ENCODE measurements at places on chromosomes 5 and 9.

GRCh38 chr5:40045429-40045828 lies 620.6 kb upstream of the DAB2 start:
- no peak for DNase-seq

DNA sequence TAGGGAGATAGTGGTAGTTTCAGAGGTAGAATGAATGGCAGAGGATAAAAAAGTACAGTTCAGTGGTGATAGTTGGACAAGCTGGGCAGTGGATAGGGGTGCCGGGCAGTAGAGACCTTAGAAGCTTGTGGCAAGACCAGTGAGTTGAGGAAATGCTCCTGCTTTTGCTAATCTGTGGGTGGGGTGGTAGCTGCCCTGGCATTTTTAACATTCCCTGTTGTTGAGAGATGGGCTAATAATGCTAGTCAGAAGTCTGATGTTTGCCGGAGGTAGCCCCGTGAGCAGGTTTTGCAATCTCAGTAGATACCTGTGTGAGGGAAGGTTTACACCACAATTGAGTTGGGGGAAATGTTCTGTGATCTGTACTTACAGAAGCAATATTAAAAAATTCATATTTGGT lies 91.1 kb downstream of the TRIO start:
- DNase-seq = no peak

- DNase-seq = no peak
Measured at GRCh38 chr5:131514316-131515283, 120.4 kb downstream of the RAPGEF6 start.

- DNase-seq = no peak
Measured at GRCh38 chr5:135477613-135478066, 25.5 kb upstream of the TIFAB start.

DNA sequence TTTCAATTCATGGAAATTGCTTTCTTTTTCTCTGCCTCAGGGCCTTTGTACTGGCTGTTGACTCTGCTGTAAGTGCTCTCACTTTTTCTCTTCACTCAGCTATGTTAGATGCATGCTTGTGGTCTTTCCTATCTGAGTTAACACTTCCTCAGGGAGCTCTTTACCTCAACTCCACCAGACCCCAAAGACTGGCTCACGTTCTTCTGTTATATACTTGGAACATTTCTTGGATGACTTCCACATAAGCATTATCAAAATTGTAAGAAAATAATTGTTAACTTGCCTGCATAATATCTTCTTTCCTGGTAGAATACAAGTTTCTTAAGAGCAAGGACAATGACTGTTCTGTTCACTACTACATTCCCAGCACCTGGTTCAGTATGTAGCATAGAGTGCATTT lies 455.9 kb downstream of the EBF1 start:
- no peak for DNase-seq

DNA sequence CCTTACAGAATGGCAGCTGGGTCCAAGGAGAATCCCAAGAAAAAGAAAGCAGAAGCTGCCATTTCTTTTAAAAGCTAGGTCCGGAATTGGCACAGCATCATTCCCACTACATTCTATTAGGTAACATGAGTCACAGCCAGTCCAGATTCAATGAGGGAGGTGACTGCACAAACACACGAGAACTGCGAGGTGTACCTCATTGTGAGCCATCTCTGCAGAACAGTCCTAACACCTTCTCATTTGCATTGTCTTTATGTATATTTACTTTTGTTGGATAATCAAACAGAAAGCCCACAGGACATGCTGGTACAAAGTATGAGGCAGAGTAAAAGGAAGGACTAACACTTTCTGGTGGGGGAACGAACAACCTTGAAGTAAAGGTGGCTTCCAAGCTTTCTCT lies 14.6 kb upstream of the HABP4 start:
- no peak for DNase-seq

DNA sequence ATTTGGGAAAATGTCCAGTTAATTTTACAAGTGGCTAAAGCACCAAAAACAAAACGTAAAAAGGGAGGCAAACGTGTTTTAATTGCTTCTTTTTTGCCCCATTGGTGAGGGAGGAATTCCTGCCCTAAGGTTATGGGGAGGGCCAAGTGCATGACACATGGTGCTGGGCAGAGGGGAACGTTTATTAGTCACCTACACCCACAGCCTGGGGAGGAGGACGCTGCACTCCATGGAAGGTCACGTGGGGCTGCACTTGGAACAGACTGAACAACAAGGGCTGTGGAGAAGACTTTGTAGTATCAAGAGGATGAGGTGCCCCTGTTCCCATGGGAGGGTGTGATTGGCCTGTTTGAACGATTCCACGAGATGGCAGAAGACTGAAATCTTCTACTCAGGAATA lies 13.7 kb upstream of the ADAMTS16 start:
- DNase-seq = no peak

DNA sequence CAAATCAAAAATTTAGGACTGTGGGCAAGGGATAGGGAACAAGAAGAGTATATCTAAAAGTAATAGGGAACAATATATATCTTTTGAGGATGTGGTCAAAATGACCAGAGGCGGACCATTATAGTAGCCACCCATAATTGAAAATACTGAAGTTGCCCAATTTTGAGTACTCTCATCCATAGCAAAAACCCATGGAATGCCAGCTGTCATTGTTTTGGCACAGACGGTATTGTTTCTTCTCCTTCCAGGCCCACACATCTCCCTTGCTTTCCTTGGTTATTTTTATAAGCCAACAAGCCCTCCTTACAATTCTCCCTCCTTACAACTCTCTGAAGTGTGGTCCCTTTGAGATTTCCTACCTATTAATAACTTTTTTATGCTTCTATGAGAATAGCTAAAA lies 50.4 kb upstream of the RGMB start:
- no peak for DNase-seq
